Stimulated activated CD4-positive, alpha-beta T cell treated with anti-CD3 and anti-CD28 coated beads, Interleukin-12 subunit alpha, Interleukin-12 subunit beta, amount 100 ng/mL, for 4 hours (primary cell): ENCODE measurements at places on chromosomes 2 and 18.
A peak's percentile ranks its signal among the peaks of the same experiment; 100 is the strongest.

DNA sequence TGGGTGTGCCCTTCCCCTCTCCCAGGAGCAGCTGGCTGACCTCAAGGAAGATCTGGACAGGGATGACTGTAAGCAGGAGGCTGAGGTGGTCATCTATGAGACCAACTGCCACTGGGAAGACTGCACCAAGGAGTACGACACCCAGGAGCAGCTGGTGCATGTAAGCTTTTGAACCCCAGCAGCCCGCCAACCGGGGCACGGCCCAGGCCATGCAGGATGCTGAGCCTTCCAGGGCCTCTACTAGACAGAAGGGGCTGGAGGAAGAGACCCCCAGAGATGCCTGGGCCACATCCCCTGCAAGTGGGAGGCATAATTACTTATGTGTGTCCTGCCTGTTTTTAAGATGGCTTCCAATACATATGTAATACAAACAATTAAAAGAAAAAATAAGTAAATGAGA, 239.3 kb downstream of the GLI2 start:
- no peak for DNase-seq

GRCh38 chr2:111671426-111672150, 212.4 kb downstream of the ANAPC1 start:
- no peak for DNase-seq

DNA sequence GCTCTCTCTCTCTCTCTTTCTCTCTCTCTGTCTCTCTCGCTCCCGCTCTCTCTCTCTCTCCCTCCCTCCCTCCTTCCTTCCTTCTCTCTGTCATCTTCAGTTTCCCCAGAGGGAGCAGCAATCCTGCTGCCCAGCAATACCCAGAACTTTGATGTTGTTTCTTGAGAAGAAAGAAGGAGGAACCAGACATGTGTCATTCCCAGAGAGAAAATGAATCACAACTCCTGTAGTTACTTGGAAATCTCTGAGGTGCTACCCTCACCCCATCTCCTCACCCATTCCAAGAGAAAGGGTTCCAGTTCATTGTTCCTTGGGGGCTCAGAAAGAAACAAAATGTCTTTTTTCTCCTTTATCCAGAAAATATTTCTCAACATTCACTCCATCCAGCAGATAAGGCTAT, 449.1 kb downstream of the TNS1 start:
- no peak for DNase-seq

GRCh38 chr2:198283146-198283545, 478.8 kb downstream of the PLCL1 start:
- DNase-seq = no peak

DNA sequence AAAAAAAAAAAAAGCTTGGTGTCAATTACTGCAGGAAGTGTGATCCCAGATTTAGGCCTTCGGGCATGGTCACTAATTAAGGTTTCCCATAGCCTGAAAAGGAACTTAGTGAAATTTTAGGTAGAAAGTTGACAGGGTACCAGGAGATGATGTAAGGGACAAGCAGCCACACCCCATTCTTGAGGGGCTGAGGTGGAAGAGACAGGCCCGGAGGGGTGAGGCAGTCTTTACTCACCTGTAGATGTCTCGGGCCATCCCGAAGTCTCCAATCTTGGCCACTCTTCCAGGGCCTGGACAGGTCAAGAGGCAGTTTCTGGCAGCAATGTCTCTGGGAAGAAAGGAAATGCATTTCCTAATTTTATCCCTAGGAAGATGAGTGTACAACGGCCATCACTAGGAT, 94.3 kb downstream of the CLIP4 start:
- no peak for DNase-seq

- no peak for DNase-seq
Measured at GRCh38 chr2:149586898-149587219, 716 bp downstream of the MMADHC start.

DNA sequence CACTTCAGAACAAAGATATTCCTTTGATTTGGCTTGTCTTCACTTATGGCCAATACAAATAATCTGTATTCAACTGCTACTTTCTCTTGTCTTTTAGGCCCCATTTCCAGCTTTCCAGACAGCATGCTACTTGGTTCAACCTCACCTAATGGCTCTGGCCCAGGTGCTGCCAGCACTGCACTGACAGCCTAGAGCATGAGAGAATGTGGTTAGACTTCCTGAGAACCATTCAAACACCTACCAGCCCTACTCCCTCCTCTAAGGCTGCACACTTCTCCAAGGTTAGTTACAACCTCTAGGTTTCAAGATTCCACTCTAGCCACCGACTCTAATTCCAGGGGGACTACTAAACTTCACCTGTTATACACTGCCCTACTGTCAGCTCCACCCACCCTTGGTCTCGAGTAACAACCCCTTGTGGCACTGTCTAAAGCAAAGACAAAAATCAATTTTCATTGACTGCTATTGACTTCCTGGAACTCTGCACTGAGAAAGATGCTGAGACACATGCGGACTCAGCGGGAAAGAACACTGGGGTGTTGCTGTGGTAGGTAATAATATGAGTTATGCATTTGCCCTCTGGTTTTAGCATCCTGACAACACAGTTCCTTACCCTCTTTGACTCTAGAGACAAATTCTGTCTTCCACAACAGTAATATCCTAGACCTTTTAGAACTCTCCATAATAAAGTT, 38.2 kb downstream of the PLEKHM3 start:
- no peak for DNase-seq

GRCh38 chr2:147844697-147845410, at the start of gene ACVR2A:
TSS of gene ACVR2A (plus strand) at chr2:147845029. CDS start at chr2:147845153, 124 bp downstream.
- peak; percentile 8 for DNase-seq

DNA sequence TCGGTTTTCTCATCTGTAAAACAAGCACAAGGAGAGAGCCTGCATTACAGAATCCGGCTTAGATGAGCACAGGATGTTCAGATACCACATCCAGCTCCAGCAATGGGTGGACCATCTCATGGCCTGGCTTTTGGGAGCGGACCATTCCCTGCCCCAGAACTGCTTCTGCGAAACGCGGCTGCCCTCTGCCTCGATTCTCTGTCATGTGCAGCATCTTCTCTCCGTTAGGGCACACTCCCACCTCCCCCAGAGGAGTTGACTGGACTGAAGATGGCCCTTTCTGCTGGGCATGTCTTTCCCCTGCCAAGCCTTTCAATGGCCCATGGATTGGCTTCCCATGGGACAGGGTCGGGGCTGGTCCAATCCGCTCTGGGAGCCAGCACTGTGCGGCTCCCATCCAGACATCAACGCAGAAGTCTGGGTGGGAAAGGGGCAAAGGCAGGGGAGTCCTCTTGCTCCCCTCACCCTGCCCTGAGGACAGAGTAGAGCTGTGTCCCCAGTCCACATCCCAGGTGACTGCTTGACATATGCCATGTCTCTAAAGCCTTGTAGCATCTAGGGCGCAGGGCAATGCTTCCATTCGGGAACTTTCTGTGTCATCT, 14.3 kb upstream of the FAHD2A start:
- no peak for DNase-seq

GRCh38 chr2:226892729-226893128, 56.9 kb downstream of the RHBDD1 start:
- DNase-seq = no peak

DNA sequence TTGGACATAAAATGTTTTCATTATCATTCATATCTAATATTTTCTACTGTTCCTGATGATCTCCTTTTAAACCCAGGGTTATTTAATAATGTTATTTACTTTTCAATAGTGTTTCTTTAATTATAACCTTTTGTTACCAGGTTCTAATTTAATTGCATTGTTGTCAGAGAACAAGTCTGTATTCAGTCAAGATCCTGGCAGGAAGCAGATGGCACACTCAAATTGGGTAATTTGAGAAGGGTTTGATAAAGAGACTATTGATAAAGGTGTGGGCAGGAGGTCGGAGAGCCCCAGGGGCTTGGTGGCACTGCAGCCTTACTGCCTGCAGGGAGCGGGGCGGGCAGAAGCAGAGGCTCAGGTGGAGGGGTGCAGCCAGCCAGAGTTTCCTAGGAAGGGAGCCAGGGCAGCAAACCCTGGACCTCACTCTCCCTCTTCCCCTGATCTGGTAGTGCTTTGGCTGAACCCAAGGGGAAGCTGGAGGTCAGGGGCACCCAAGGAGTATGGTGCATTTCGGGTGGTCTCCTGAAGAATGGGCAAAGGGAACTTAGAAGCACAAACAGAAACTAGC, 2.3 kb upstream of the KIF1A start:
- DNase-seq = no peak

GRCh38 chr2:85066874-85067351, 66.3 kb upstream of the TCF7L1 start:
- DNase-seq = peak; percentile 38

DNA sequence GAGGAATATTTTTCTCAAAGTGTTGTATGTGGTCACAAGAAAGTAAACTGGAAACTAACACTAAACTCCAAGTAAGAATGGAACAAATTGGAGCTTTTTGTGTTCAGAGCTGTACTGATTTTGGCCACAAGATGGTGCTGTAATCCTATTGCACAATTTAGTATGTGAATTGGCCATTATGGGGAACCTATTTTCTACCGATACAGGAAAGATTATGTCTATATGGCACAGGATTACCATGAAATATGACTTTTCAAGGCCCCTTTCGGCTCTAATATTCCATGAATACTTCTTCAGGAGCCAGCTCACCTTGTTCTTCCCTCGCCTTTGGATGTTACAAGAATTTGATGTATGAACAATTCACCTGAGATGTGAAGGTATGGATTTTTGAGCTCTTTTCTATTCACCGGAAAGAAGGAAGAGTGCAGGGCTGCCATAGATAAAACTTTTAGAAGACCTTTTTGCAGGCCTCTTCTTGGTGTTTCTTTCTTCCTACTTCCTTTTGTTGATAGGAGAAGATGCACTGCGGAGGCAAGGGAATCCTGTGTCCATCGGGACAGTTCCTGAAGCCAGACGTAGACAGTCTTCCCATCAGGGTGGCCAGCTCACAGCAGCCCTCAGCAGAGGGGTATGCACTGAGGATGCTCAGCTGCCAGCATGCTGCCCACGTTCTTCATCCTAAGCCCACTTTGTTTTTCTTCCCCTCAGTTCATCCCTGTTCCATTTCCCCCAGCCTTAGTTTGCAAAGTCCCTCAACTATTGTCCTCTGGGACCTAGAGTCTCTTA, 13.3 kb downstream of the MRPL44 start:
- DNase-seq = peak; percentile 43

GRCh38 chr2:122831649-122832048, 1076.2 kb downstream of the TSN start:
- no peak for DNase-seq
